Tibial nerve (tissue), 4 donors: ENCODE measurements at places on chromosomes 7 and 10.

DNA sequence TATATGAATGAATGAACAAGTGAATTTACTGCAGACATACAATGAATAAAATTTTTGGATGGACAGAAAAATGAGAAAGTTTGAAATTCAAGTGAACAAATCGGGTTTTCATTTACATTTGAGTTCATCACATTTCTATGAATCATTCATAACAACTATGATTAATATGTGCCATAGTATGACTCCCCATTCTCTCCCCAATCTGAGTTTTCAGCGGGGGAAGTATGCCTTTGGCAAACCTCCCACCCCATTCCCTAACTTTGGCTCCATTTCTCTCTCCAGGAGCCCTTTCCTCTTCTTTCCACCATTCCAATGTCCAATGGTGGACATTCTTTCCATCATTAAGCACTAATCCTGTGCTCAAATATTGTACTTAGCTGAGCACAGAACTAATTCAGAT lies 96.8 kb upstream of the LSM8 start:
- DNase-seq: no peak

GRCh38 chr10:932589-932988 lies 1.1 kb upstream of the LARP4B start:
- DNase-seq: no peak

DNA sequence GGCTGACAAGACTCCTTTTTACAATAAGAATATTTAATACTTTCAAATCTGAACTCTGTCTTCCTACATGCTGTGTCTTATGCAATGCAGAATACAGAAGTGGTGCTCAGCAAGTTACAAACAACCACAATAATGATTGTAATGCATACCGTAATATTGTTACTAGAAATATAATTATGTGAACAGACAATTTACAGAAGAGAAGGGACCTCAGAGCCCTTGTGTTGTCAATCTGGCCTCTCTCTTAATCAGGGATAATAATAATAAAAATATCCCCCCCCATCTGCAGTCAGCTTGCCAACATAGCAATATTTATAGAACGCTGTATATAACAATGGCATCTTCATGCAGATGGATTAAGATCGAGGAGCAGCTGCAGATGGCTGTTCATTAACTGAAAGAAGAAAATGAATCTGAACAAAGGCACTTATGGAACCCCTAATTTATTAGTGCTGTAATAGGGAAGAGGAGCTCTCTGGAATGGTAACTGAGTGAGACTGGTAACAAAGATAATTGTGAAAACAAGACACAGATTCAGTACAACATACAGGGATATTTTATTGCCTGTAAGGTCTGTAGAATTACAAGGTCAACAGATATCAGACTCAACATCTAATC lies 106.3 kb downstream of the TMEM26 start:
- no peak for DNase-seq

GRCh38 chr10:61842755-61843497 lies 58.6 kb upstream of the ARID5B start:
- no peak for DNase-seq

DNA sequence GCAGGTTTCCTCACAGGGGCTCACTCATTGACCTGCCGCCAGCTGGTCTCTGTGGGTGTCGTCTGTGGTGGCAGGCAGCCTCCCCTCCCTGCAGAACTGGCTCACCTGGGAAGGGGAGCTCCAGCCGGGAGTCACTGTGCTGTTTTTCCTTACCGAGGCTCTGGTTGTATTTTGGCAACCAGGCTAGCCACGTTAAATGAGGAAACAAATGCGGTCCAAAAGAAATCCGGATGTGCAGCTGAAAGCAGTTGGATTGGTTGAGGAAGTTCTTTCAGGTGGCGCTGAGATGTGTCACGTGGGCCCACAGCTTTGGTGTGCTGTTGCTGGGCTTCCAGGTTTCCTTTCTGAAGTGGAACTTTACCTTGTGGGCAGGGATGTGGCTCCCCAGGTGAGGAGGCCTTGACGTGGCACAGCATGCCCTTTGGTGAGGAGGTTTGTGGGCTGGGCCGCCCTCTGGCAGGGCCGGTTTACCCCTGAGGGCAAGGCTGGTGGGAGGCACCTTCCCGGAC lies 14.2 kb downstream of the MTURN start:
- DNase-seq: no peak

- DNase-seq: no peak
These were observed 14.5 kb downstream of the TMEM120A start for GRCh38 chr7:75979759-75980429.

DNA sequence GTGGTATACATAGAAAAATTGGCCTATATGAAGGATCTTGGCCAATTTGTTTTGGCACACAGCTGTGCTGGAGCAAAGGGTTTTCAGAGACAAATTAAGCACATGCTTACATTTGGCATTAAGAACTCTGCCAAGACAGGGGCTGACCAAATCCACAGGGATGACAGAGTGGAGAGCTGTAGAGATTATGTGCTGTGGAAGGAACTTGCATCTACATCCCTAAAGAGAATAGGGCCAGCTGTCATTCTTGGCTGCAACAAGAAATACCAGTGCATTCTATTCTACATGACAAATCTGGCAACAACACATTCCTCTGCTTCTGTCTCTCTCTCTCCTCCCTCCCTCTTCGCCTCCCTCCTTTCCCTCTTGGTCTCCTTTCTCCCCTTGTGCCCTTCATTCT lies 75.6 kb downstream of the POM121L12 start:
- no peak for DNase-seq

GRCh38 chr10:103816431-103816830 lies 38.9 kb downstream of the SH3PXD2A start:
- DNase-seq: no peak
